Coronary artery (tissue), 2 donors: ENCODE measurements at places on chromosomes 7 and 10.

DNA sequence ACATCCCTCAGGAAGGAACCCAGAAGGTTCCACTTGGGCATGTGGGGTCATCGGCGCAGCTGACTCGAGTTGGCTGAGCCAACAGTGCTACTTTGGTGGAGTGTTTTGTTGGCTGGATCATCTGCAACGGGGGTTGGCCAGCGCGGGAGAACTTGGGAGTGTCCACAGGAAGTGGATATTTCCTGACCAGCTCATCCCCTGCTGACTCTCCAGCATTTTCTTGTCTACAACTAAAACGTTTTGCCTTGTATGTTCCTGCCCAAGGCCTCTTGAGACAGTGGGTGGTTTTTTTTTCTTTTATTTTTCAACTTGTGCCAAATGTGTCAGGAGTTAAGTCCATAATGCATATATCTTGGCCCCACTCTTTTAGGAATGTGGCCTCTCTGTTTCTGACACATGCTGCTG, 208.6 kb downstream of the ZNF365 start:
- DNase-seq = peak; percentile 81

- DNase-seq = no peak
Observed at GRCh38 chr7:47738563-47739166, 156.8 kb upstream of the TNS3 start.

GRCh38 chr10:1963341-1963740, 226.0 kb upstream of the ADARB2 start:
- DNase-seq = no peak

GRCh38 chr7:106329971-106330733, 45.4 kb upstream of the NAMPT start:
- no peak for DNase-seq

- DNase-seq = peak; percentile 4
Observed at GRCh38 chr7:138945821-138946220, 35.4 kb downstream of the KIAA1549 start.
